Subcutaneous adipose tissue (tissue), 4 donors: ENCODE measurements at places on chromosomes 3 and 15. TPM values are rescaled to one million over a fixed set of nuclear protein-coding genes. Genes with fewer than 3 reads are reported as not detected.

The CCDC33 gene
- not detected for total RNA-seq

The CCR2 gene
- total RNA-seq: 1.3 TPM

The GOLGB1 gene
- 82.0 TPM for total RNA-seq

The GNAT1 gene
- total RNA-seq: not detected

The KCNMB2 gene
- total RNA-seq: not detected

The EFL1 gene
- 12.2 TPM for total RNA-seq

The SLC6A6 gene
- 28.1 TPM for total RNA-seq

The GSK3B gene
- total RNA-seq: 34.1 TPM

The KNL1 gene
- 0.19 TPM for total RNA-seq

The MINAR1 gene
- total RNA-seq: 0.16 TPM

The THSD4 gene
- total RNA-seq: 0.44 TPM

The LMLN gene
- total RNA-seq: 8.0 TPM

The DHX36 gene
- 85.1 TPM for total RNA-seq

The FRMD5 gene
- 0.34 TPM for total RNA-seq

The MAGI1 gene
- 51.2 TPM for total RNA-seq

The STIMATE gene
- 21.4 TPM for total RNA-seq

The CCDC54 gene
- not detected for total RNA-seq

The LYZL4 gene
- not detected for total RNA-seq

The EXD1 gene
- not detected for total RNA-seq

The AMIGO3 gene
- 1.1 TPM for total RNA-seq

The BAHD1 gene
- total RNA-seq: 4.1 TPM

The RBP2 gene
- not detected for total RNA-seq

The SH3BP5 gene
- 90.6 TPM for total RNA-seq

The ZNF662 gene
- total RNA-seq: 9.5 TPM

The MAGEL2 gene
- 0.19 TPM for total RNA-seq

The PARL gene
- total RNA-seq: 43.7 TPM

The ITIH4 gene
- total RNA-seq: 0.33 TPM

The TRAK1 gene
- 25.9 TPM for total RNA-seq

The PLCL2 gene
- total RNA-seq: 25.1 TPM

The CD200R1 gene
- 5.6 TPM for total RNA-seq

The NOX5 gene
- total RNA-seq: 0.34 TPM

The BLM gene
- 13.6 TPM for total RNA-seq

The XYLB gene
- total RNA-seq: 3.1 TPM

The VIPR1 gene
- 94.6 TPM for total RNA-seq

The BCHE gene
- total RNA-seq: 0.51 TPM

The PDCD6IP gene
- total RNA-seq: 177 TPM

The HYAL3 gene
- 1.5 TPM for total RNA-seq

The STAB1 gene
- total RNA-seq: 248 TPM

The KNG1 gene
- not detected for total RNA-seq

The ARNT2 gene
- total RNA-seq: 4.3 TPM

The GOLGA8R gene
- total RNA-seq: 7.5 TPM

The IQGAP1 gene
- total RNA-seq: 493 TPM

The TF gene
- 13.9 TPM for total RNA-seq

The FSIP1 gene
- 1.0 TPM for total RNA-seq

The RBMS3 gene
- 108 TPM for total RNA-seq

The AQP9 gene
- total RNA-seq: 119 TPM

The CD80 gene
- 2.6 TPM for total RNA-seq

The SLC27A2 gene
- 2.4 TPM for total RNA-seq

The PLA2G4D gene
- total RNA-seq: not detected

The CX3CR1 gene
- total RNA-seq: 0.22 TPM

The IFT122 gene
- total RNA-seq: 26.4 TPM

The CLCN2 gene
- 1.5 TPM for total RNA-seq

The DUOXA1 gene
- 0.51 TPM for total RNA-seq

The RASGRP1 gene
- 0.94 TPM for total RNA-seq

The PRSS50 gene
- not detected for total RNA-seq
